ENCODE measurements at places on chromosomes 12 and 14.

- DNase-seq: no peak
These were observed 51.8 kb downstream of the ZFYVE21 start for GRCh38 chr14:103767336-103767894.

- DNase-seq: no peak
These were observed 685 bp upstream of the CDH24 start for GRCh38 chr14:23057757-23058653.

- peak; percentile 93 for DNase-seq
These were observed 572.8 kb upstream of the STXBP6 start for GRCh38 chr14:25622763-25623162.

- DNase-seq: no peak
These were observed 8.2 kb downstream of the HIF1A start for GRCh38 chr14:61703342-61704129.

DNA sequence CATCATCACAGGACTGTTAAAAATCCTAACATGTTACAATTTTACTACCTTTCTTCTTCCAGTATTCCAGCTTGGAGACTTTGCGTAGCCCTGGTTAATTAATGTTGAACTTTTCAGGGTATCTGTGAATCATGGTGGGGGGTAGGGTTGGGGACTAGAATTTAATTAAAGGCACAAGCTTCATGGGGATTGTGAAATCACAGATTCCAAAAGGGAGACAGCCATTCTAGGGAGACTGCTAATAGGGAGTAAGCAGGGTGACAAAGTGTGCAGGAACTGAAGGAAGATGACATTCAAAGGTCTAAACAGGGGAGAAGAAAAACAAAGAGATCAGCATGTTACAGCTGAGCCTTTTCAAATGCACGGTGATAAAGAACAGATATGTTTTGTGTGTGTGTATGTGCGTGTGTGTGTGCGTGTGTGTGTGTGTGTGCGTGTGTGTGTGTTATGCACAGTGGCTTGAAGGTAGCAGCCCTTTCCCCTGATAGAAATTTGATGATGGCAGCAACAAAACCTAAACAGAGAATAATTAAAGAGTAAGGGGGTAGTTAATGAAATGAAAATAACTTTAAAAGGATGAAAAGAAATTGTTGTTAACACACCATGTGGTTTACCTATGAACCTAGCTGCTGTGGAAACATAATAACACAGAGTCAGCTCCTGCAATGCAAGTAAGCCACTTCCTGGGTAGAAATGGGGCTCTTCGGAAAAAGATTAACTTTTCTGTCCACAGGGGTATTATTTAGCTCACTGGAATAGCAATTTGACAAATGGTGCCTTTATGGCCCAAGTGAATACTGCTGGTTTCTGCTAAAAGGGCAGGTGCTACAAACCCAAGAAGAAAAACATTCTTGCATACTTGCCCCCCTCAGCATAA lies 581.7 kb downstream of the DIO2 start:
- no peak for DNase-seq

DNA sequence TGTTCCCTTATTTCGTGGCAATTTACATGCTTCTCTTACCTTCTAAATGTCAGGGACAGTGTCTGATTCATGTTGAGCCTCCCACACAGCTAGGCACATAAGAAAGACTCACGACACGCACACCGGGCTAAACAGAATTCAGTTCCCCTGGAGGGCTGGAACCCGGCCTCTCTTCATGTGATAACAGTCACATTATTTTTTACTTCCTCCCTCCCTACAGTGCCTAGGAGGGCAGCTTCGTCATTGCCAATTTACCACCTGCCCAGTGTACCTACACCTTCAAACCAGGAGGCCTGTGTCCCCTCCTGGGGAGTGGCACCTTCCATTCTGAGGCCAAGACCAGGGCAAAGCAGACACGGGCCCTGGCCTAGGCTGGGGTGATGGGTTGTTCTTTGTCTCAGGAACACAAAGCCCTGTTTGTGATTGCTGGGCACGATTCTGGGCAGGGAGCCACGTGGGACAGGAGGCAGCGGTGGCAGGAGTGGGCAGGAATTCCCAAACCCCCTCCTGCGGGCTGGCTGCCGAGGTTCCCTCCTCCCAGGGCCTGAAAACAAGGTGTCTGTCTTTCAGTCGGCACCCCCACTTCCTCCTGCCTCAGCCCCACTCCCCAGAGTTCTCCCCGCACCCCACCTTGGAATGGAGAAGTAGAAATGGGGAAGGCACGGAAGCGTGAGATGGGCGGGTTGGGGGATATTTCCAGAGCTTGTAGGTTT lies 6.8 kb upstream of the RASAL1 start:
- DNase-seq: no peak

DNA sequence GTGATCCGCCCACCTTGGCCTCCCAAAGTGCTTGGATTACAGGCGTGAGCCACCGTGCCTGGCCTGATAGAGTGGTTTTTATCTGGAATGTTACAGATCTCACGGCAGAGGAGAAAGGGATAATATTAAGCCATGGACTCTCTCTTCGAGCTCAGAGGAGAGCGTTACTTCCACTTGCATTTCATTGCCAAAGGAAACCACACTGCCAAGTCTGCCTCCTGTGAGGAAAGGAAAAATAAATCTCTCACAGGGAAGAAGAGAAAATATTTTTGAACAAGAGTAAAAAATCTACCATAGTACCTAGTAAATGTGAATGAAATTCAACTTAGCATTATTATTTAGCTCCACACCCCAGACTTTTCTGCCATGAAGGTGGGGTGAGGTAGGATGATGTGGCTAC lies 319.2 kb upstream of the PRICKLE1 start:
- DNase-seq: no peak

DNA sequence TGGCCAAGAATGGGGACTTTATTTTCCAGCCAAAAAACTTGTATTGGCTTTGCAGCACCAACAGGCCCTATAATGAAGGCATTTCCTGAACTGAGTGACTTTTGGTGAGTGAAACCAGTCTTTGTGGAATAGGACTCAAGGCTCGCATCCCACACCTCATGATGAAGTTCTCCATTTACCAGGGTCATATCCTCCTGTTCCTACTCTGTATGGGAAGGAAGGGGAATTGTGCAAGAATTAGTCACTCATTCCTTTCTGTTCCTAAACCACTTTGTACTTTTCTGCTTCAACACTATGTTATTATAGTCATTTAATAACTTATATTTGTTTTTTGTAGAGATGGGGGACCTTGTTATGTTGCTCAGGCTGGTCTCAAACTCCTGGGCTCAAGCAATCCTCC lies 2.3 kb upstream of the SPATS2 start:
- DNase-seq: no peak

GRCh38 chr12:53990311-53991076 lies 5.5 kb downstream of the HOXC10 start:
- DNase-seq: no peak
